ENCODE measurements at places on chromosomes 6 and 20. TPM values are rescaled to one million over a fixed set of nuclear protein-coding genes. Genes with fewer than 3 reads are reported as not detected.

DNA sequence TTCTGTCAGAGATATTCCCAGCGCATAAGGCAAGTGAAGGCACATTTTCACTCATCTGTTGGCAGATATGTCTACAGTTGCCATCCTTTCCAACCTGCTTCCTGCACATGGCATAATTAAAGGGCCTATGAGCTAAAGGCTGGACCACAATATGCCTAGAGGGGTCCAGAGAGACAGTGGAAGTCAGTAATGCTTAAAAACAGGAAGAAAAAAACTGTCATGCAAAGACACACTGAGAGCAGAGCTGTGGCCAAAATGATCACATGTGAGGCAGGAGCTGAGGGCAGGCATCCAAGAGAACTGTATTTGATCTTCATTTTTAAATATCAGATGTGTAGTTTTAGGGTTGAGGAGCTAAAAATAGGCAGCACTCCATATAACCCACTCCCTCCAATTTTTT is 125.0 kb upstream of the BACH2 start:
- no peak for DNase-seq

GRCh38 chr20:37886851-37887297 is 16.1 kb upstream of the VSTM2L start:
- DNase-seq, result peak; percentile 23

Gene ZBP1
- not detected for total RNA-seq

GRCh38 chr6:150914372-150914771 is 48.9 kb downstream of the MTHFD1L start:
- no peak for DNase-seq

Gene CCN2
- 49.4 TPM for total RNA-seq

Gene CALHM5
- total RNA-seq, result not detected

DNA sequence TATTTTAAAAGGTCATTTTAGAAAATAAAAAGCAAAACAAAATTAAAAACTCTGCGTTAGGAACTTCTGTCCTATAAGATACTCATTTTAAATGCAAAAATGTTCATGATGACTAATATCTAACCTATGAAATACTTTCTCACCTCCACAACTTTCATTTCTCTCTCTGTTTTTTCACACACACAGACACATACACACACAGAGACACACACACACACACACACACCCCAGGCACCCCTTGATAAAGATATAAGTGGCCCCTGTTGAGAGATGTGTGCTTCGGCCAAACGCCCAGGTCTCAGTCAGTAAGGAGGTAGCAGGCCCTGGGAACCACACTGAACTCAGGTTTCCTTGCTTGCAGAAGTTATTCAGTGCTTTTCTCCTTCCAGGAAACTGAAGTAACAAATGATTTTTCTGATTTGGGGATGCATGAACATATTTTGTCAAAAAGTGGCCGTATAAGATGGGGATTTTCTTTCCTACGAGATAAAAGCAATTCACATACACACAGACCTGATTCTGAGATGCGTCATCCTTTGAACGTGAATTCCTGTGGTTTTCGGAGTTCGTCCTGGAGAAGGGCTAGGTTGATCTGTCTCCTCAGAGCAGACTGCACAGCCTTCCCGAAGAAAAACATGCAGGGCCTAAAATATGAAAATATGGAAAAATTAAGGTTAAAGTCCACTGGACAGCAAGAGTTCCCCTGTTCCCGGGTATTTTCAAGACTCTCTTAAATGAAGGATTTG is 306.8 kb upstream of the FOXQ1 start:
- DNase-seq, result peak; percentile 17

- no peak for DNase-seq
Measured at GRCh38 chr6:501891-502601, 110.5 kb downstream of the IRF4 start.

- no peak for DNase-seq
Measured at GRCh38 chr6:11412011-11412424, 125.5 kb upstream of the TMEM170B start.

- peak; percentile 83 for DNase-seq
Measured at GRCh38 chr6:27188061-27188884, 59.2 kb upstream of the PRSS16 start.

DNA sequence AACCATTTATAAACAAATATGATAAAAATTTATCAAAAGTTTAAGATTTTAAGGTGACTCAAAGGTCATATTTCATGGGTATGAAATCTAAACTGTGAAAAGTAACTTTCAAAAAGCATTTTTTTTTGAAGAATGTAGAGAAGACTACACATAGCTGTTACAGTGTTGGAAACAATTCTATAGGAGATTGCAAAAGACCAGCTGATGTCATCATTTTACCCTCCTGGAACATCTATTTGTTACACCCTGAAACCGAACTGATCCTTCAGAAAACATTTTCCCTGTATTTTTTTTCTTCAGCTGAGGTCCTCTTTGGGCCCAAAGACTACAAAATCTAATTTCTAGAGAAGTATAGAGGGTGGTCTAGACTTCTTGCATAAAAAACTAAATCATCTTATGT is 297.5 kb upstream of the FERMT1 start:
- DNase-seq, result peak; percentile 34

- DNase-seq, result no peak
Measured at GRCh38 chr6:120606743-120607142, 727.5 kb downstream of the TBC1D32 start.

DNA sequence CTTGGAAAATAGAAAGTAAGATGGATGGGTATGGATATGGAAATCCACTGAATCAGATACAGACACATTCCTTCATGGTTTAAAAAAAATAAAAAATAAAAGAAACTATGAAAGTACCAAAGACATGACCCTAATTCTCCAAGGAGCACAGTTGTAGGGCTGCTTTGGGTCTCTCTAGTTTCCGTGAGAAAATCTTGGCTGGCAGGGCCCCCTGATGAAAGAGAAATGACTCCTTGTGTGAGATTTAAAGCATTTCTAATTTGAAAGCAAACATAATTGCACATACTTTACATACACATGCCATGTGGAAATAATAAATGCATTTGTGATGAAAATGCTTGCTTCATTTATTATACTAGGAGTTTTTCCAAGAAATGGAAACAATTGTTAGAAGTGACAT is 593.9 kb upstream of the BTBD3 start:
- DNase-seq, result no peak

Gene RBCK1
- total RNA-seq, result 488 TPM

Gene RCAN2
- total RNA-seq, result 0.09 TPM

DNA sequence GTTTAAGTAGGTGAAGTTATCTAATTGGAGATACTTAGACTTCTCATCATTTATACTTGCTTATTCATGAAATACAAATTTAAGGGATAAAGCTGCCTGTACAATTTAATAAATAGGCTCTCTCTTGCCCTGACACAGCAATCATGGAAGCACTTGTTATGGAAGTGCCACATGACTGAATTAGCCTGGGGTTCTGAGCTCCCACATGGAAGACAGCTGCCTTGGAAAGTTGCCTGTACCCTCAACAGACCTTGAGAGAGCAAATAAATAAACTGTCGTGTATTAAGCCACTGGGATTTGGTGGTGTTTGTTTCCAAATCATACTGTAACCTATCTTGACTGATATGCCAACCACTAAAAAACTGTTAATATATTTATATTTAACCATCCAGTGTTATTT is 87.0 kb upstream of the RSPO3 start:
- DNase-seq, result no peak

- no peak for DNase-seq
Measured at GRCh38 chr20:49318430-49319207, 40.8 kb upstream of the ZNFX1 start.

GRCh38 chr6:68876792-68877493 is 241.9 kb downstream of the ADGRB3 start:
- DNase-seq, result peak; percentile 22

- DNase-seq, result no peak
Measured at GRCh38 chr6:170083236-170084051, 207.4 kb downstream of the DLL1 start.

GRCh38 chr20:49184691-49185070 is 3.5 kb downstream of the STAU1 start:
- DNase-seq, result no peak

DNA sequence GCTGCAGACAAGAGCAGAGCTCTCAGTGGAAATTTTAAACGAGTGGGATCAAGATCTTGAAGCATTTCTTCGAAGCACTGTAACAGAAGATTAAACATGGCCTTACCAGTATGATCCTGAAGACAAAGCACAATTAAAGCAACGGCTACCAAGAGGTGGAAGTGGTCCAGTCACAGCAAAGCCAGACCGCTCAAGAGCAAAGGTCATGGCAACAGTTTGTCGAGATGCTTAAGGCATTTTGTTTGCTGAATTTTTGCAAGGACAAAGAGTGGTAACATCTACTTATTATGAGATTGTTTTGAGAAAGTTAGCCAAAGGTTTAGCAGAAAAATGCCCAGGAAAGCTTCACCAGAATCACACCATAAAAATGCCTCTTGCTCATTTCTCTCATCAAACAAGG is 153.4 kb upstream of the CARMIL1 start:
- DNase-seq, result no peak

DNA sequence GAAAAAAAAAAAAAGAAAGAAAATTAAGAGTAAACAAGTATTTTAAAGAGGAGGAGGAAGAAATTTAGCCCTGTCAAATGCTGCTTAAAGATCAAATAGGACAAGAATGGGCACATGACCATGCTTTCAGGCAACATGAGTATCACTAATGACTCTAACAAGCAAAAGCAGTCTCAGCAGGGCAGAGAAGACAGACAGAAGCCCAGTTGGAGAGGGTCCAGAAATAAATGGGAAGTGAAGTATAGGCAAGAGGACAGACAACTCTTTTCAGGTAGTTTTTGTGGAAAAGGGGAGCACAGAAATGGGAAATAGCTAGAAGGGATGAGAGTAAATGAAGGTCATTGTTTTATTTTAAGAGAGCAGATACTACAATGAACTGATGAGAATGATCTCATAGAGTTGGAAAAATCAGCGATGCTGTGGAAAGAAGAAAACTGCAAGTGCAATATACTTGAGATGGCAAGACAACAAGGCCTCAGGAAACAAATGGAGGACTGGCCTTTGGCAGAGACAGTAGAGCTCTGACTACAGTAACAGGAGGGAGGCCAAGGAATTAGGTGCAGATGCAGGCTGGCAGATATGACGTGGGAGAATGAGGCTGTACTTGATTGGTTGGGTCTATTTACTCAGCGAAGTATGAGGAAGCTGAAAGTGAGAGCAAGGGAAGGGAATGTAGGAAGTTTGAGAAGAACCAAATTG is 40.3 kb downstream of the KIF6 start:
- peak; percentile 16 for DNase-seq

GRCh38 chr6:150251566-150252186 is 108.8 kb downstream of the PPP1R14C start:
- no peak for DNase-seq

GRCh38 chr6:15547400-15547799 is 115.4 kb downstream of the DTNBP1 start:
- no peak for DNase-seq

Data from MCF 10A (cell line).